ENCODE measurements at places on chromosomes 13 and 19. TPM values are rescaled to one million over a fixed set of nuclear protein-coding genes. Genes with fewer than 3 reads are reported as not detected.
A peak's percentile ranks its signal among the peaks of the same experiment; 100 is the strongest.

The ZNF136 gene
- 4.6 TPM for total RNA-seq

The GARRE1 gene
- 13.0 TPM for total RNA-seq

The CEACAM8 gene
- 2.3 TPM for total RNA-seq

The ATP8B3 gene
- 0.42 TPM for total RNA-seq

The URI1 gene
- 41.4 TPM for total RNA-seq

The SERP2 gene
- 2.7 TPM for total RNA-seq

The C19orf67 gene
- 0.19 TPM for total RNA-seq

The ZNF90 gene
- total RNA-seq = 6.8 TPM

The UPK1A gene
- not detected for total RNA-seq

The TMEM143 gene
- 18.2 TPM for total RNA-seq

The CACNG6 gene
- not detected for total RNA-seq

GRCh38 chr19:23913931-23914330 is 755 bp upstream of the ZNF726 start:
- no peaks in the 10 kb centered on the region for H3K4me1 ChIP-seq
- DNase-seq = no peak
- H3K36me3 ChIP-seq = no peaks in the 10 kb centered on the region
- H3K27me3 ChIP-seq = no peaks in the 10 kb centered on the region

GRCh38 chr19:12484011-12484370 is 625 bp downstream of the ZNF709 start:
- H3K4me3 ChIP-seq = peak overlapping the region; percentile 93
- no peak overlapping the region for H3K27ac ChIP-seq
- no peaks in the 10 kb centered on the region for H3K36me3 ChIP-seq
- no peaks in the 10 kb centered on the region for H3K4me1 ChIP-seq
- DNase-seq = no peak
- no peaks in the 10 kb centered on the region for H3K27me3 ChIP-seq

DNA sequence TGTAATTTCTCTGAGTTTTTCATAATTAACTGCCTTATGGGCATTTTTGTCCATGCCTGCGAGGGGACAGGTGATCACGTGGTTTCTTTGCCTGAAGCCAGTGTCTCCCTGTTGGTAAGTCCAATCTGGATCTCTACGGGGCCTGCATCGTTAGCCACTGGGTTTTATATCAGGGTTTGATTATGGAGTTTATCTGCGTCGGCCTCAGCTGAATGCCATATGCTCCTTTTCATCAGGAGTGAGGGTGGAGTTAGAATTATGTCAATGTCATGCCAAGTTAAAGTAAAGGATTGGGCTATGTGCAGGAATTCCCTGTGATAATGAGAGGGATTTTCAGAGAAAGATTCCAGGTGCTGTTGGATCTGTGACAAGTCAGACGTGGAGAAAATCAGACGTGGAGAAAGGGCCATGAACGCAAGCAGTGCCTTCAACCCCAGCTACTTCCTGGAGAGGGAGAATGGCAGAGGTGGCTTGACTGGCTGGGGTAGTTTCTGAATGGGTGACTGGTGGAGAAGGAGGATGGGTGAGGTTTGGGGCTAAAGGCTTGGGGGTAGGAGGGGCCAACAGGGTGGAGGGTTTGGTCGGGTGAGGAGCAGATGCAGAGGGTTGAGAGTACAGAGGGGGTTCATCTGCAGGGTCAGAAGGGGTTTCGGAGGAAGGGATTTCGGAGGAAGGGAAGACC is 24.3 kb downstream of the TMEM255B start:
- DNase-seq = no peak
- H3K27me3 ChIP-seq = no peaks in the 10 kb centered on the region
- H3K4me1 ChIP-seq = no peaks in the 10 kb centered on the region
- H3K36me3 ChIP-seq = no peaks in the 10 kb centered on the region
- no peak overlapping the region for H3K27ac ChIP-seq

GRCh38 chr13:26425443-26426358 is 131.8 kb upstream of the WASF3 start:
- H3K27me3 ChIP-seq = no peaks in the 10 kb centered on the region
- no peaks in the 10 kb centered on the region for H3K36me3 ChIP-seq
- no peak overlapping the region for H3K4me3 ChIP-seq
- H3K4me1 ChIP-seq = no peaks in the 10 kb centered on the region

DNA sequence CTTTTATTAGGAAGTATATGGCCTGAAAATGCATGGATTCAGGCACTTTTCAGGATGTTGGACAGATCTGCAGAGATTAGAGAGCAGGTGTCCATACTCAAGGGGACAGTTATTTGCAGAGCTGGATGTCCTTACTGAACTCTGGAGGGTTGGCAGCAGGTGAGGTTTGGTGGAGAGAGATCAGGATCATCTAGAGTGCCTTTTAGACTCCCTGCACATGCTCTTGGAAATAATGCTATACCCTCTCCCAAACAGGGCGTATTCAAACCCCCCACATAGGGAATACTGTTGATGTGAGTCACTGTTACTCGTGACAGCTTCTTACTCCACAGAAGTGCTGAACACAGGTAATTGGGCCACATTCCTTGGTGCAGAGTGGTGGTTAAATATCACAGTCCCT is 725.7 kb upstream of the SGCG start:
- no peaks in the 10 kb centered on the region for H3K27me3 ChIP-seq
- no peaks in the 10 kb centered on the region for H3K36me3 ChIP-seq
- no peaks in the 10 kb centered on the region for H3K4me1 ChIP-seq
- H3K4me3 ChIP-seq = no peak overlapping the region
- DNase-seq = no peak

- DNase-seq = no peak
- no peaks in the 10 kb centered on the region for H3K27me3 ChIP-seq
- no peak overlapping the region for H3K27ac ChIP-seq
- no peaks in the 10 kb centered on the region for H3K36me3 ChIP-seq
- no peaks in the 10 kb centered on the region for H3K4me1 ChIP-seq
Observed at GRCh38 chr13:42102961-42103865, 54.8 kb downstream of the DGKH start.

GRCh38 chr19:42488783-42489521 is 39.3 kb downstream of the CEACAM1 start:
- H3K4me1 ChIP-seq = no peaks in the 10 kb centered on the region
- no peak for DNase-seq
- H3K36me3 ChIP-seq = no peaks in the 10 kb centered on the region
- H3K27ac ChIP-seq = peak overlapping the region; percentile 12
- H3K4me3 ChIP-seq = no peak overlapping the region

- no peak for DNase-seq
- H3K36me3 ChIP-seq = no peaks in the 10 kb centered on the region
- no peaks in the 10 kb centered on the region for H3K27me3 ChIP-seq
- H3K27ac ChIP-seq = no peak overlapping the region
- no peaks in the 10 kb centered on the region for H3K4me1 ChIP-seq
- H3K4me3 ChIP-seq = no peak overlapping the region
Observed at GRCh38 chr13:63085851-63086250, 1670.2 kb upstream of the PCDH20 start.

- no peak for DNase-seq
- no peaks in the 10 kb centered on the region for H3K36me3 ChIP-seq
- H3K27ac ChIP-seq = no peak overlapping the region
- H3K27me3 ChIP-seq = peaks cover 6% of the 10 kb centered on the region
Observed at GRCh38 chr13:113774177-113775107, 15.4 kb downstream of the TMEM255B start.

DNA sequence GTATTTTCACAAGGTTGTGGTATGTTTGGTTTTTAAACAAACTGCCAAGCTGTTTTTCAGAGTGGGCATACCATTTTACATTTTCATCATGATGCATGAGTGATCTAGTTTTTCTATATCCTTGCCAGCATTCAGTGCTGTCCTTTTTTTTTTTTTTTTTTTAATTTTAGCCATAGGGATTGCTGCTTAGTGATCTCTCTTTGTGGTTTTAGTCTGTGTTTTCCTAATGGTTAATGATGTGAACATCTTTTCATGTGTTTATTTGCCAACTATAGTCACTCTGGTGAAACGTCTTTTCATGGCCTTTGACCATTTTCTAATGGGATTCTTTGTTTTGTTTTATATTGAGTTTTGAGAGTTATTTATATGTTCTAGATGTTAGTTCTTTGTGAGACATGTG is 59.7 kb downstream of the SHISA2 start:
- no peak for DNase-seq
- H3K27ac ChIP-seq = no peak overlapping the region
- no peaks in the 10 kb centered on the region for H3K27me3 ChIP-seq
- H3K36me3 ChIP-seq = no peaks in the 10 kb centered on the region

GRCh38 chr19:35109395-35110112 is 6.1 kb upstream of the FXYD3 start:
- no peak for DNase-seq
- H3K27me3 ChIP-seq = no peaks in the 10 kb centered on the region
- H3K4me3 ChIP-seq = no peak overlapping the region
- peaks cover 6% of the 10 kb centered on the region for H3K4me1 ChIP-seq

DNA sequence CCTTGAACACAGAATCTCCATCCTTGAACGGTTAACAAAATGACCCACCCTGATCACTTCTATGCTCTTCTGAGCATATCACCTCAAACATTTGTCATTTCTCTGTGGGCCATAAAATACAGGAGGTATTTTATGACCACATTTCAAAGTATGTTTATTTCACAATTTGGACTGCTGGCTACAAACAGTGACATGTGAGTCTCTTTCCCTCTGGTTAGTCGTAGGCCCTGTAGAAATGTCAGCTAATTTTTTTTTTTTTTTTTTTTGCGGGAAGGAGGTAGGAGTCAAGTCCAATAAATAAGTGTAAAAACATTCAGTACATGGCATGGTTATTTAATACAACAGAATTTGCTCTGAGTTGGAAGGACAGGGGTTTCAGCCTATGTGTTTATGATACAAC is 70.7 kb downstream of the FOXO1 start:
- H3K36me3 ChIP-seq = no peaks in the 10 kb centered on the region
- no peak overlapping the region for H3K4me3 ChIP-seq
- no peak overlapping the region for H3K27ac ChIP-seq
- no peaks in the 10 kb centered on the region for H3K4me1 ChIP-seq

GRCh38 chr13:30847650-30848307 is 58.3 kb upstream of the MEDAG start:
- H3K27me3 ChIP-seq = no peaks in the 10 kb centered on the region
- no peak overlapping the region for H3K4me3 ChIP-seq
- H3K4me1 ChIP-seq = no peaks in the 10 kb centered on the region
- DNase-seq = no peak

- H3K36me3 ChIP-seq = no peaks in the 10 kb centered on the region
- H3K4me1 ChIP-seq = no peaks in the 10 kb centered on the region
- no peaks in the 10 kb centered on the region for H3K27me3 ChIP-seq
- no peak overlapping the region for H3K27ac ChIP-seq
- peak; percentile 81 for DNase-seq
- peak overlapping the region; percentile 12 for H3K4me3 ChIP-seq
Observed at GRCh38 chr19:12766051-12766521, 9.3 kb downstream of the HOOK2 start.

GRCh38 chr19:49514151-49514550 is 1.7 kb downstream of the FCGRT start:
- no peak for DNase-seq
- H3K4me1 ChIP-seq = no peaks in the 10 kb centered on the region
- no peaks in the 10 kb centered on the region for H3K36me3 ChIP-seq

DNA sequence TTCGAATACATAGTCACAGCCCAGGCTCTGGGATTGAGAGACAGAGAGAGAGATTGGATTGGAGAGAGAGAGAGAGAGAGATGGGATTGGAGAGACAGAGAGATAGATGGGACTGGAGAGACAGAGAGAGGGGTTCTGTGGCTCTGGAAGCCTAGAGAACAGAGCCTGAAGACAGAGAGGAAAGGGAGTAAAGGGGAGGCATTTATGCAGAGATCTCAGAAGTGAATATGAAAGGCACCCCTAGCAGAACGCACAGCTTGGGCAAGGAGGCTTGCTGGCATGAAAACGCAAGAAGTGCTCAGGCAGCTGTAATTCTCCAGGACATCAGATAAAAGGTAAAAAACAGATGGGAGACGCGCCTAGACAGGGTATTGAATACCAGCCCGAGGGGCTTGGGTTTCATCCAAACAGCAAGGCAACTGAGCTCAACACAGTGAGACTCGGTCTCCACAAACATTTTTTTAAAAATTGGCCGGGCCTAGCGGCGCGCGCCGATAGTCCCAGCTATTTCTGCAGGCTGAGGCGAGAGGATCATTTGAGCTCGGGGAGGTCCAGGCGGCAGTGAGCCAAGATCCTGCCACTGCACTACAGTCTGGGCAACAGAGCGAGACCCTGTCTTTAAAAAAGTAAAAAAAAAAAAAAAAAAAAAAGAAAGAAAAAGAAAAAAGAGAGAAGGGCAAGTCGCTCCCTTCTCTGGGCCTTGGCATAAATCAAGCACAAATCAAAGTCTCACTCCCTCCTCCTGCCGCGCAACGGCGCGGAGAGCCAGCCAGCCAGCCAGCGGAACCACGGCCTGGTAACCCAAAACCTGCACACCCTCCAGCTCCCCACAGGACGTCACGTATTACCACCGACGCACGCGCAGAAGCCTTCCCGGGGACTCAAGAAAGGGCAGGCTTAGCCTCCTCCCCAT is 774 bp upstream of the PPP2R1A start:
- H3K27ac ChIP-seq = peak overlapping the region; percentile 71
- H3K4me3 ChIP-seq = peak overlapping the region; percentile 33
- no peaks in the 10 kb centered on the region for H3K36me3 ChIP-seq
- no peaks in the 10 kb centered on the region for H3K27me3 ChIP-seq

Measured in colonic mucosa (tissue), 4 donors.